Fibroblast of the aortic adventitia (primary cell): ENCODE measurements at places on chromosomes 6 and 20. TPM values are rescaled to one million over a fixed set of nuclear protein-coding genes. Genes with fewer than 3 reads are reported as not detected.

Gene GHRH
- total RNA-seq = not detected in 2 replicates

Gene KIAA0408
- 1.5 and 12.8 TPM in 2 replicates for total RNA-seq

Gene TOX2
- 0.74 and 5.2 TPM in 2 replicates for total RNA-seq

Gene OXT
- total RNA-seq = not detected in 2 replicates

Gene EEF1E1
- 10.1 and 66.1 TPM in 2 replicates for total RNA-seq

Gene EFCAB8
- total RNA-seq = not detected in 2 replicates

Gene KIF25
- total RNA-seq = not detected in 2 replicates

Gene PSMG4
- 11.9 and 15.4 TPM in 2 replicates for total RNA-seq

Gene GSTA2
- total RNA-seq = not detected in 2 replicates

Gene BIRC7
- total RNA-seq = 0.09 and 0.25 TPM in 2 replicates

Gene ENPP4
- total RNA-seq = 0.99 and 6.1 TPM in 2 replicates

Gene CGAS
- 5.4 and 7.2 TPM in 2 replicates for total RNA-seq

Gene ZNF184
- 6.5 and 12.2 TPM in 2 replicates for total RNA-seq

Gene FRMD1
- not detected in 2 replicates for total RNA-seq

Gene CDYL
- total RNA-seq = 25.8 and 48.4 TPM in 2 replicates

Gene C6orf58
- not detected in 2 replicates for total RNA-seq

Gene NKX2-2
- not detected in 2 replicates for total RNA-seq

Gene HLA-DRA
- 0.45 TPM in 1 of 2 replicates, not detected in the other for total RNA-seq

Gene ANKRD66
- total RNA-seq = not detected in 2 replicates

Gene EYA2
- total RNA-seq = 0.57 and 1.6 TPM in 2 replicates

Gene PI16
- 1.5 and 6.3 TPM in 2 replicates for total RNA-seq

Gene TNF
- total RNA-seq = not detected in 2 replicates

Gene SLC32A1
- total RNA-seq = not detected in 2 replicates

Gene GTSF1L
- total RNA-seq = not detected in 2 replicates

Gene SLC17A9
- total RNA-seq = 0.41 and 2.0 TPM in 2 replicates

Gene MPIG6B
- total RNA-seq = not detected in 2 replicates

Gene VGLL2
- total RNA-seq = not detected in 2 replicates

Gene IPCEF1
- 0.54 and 1.3 TPM in 2 replicates for total RNA-seq

Gene TRAPPC3L
- 0.45 TPM in 1 of 2 replicates, not detected in the other for total RNA-seq

Gene RAD21L1
- total RNA-seq = not detected in 2 replicates

Gene SLC22A2
- not detected in 2 replicates for total RNA-seq

Gene NINL
- total RNA-seq = 6.5 and 31.0 TPM in 2 replicates

Gene SLC17A1
- not detected in 2 replicates for total RNA-seq

Gene SAPCD1
- total RNA-seq = 0.90 and 6.2 TPM in 2 replicates

Gene SLCO4A1
- total RNA-seq = 0.72 and 0.90 TPM in 2 replicates
